AG09319 (cell line): ENCODE measurements at places on chromosomes 11 and 22.
A peak's percentile ranks its signal among the peaks of the same experiment; 100 is the strongest.

DNA sequence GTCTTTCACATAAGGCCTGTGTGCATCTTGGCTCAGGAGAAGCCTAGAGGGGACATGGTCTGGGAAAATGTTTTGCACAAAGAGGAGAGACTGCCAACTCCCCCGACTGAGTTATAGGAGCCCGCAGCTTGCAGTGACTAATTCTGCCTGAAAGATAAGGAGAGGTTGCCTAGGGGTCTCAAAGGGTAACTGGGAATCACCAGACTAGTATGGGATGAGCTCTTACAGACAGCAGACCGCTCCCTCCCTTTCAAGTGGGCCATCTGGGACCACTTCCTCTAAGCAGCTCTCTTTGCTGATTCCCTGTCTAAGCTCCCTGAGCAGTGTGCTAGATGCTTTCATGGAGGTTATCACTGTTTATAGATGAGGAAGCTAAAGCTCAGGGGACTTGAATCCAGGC is 105.1 kb downstream of the TENM4 start:
- DNase-seq = no peak

- DNase-seq = no peak
Measured at GRCh38 chr11:78190871-78191538, 2.3 kb downstream of the USP35 start.

GRCh38 chr11:60389279-60389910 is 6.9 kb upstream of the MS4A14 start:
- DNase-seq = no peak

- DNase-seq = no peak
Measured at GRCh38 chr11:44730775-44731174, 4.0 kb downstream of the TSPAN18 start.

- DNase-seq = no peak
Measured at GRCh38 chr22:21922370-21923162, 30.1 kb downstream of the PPM1F start.

DNA sequence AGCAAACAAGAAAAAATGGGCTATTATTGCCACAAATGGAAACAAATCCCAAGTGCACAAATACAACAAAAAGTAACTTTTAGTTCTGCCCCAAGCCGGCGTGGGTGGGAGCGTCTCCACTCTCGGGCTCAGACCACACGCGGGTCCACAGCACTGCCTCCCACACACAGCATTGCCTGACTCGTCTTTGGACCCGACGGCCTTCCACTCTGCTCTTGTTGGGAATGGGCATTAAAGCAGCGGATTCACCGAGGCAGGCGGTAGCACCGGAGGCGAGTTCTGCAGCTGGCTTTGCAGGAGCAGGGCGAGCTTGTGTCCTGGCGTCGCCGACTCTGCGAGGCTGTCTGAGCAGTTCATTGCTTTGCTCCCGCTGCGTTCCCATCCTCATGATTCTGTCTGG is 23.0 kb downstream of the NADSYN1 start:
- DNase-seq = no peak

- DNase-seq = no peak
Measured at GRCh38 chr22:33919391-33920196, 682 bp downstream of the LARGE1 start.

DNA sequence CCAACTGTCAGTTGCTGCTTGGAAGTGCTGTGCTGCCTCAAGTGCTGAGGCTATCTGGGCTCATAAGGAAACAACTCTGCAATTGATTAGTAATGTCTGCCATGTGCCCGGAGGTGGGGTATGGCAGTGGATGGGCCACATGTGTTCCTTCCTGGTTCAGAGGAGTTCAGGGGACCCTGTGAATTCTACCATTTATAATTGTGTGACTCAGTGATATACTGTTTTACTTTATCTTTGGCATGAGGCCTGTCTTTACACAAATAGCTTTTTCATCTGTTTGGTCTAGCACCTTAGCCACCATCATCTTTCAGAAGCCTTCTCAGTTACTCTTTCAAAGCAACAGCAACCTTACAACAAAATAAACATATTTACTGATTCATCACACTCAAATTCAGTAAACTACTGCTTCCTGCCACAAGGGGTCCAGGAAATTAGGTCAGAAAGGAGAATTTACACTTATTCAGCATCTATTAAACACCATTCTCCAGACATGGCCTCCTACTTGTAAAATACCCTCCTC is 20.9 kb downstream of the DKK3 start:
- DNase-seq = no peak

DNA sequence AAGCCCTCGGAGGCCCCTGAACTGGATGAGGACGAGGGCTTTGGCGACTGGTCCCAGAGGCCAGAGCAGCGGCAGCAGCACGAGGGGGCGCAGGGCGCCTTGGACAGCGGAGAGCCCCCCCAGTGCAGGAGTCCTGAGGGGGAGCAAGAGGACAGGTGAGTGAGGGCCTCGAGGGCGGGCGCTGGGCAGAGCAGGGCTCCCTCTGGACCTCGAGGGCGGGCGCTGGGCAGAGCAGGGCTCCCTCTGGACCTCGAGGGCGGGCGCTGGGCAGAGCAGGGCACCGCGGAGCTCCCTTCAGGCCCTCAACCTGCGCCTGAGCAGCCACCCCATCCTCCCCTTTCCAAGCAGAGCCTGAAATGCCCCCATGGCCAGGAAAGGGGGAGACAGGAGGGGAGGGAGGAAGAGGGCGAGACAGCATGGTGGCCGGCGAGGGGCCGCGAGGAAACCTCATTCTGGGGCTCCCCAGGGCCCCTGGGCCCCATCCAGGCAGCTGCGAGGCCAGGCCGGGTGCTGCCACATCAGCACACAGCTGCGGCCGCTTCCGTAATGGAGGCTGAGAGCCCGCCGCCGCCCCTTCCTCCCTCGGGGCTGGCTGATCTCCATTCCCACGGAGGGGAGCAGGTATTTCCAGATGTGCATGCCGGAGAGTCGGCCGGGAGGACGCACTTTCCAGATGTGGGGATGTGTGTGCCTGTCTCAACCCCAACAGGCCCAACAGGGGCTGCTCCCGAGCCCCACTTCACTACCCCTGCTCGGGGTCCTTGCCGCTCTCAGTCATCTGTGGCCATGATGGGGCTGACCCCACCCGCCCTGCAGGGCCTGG is 10.0 kb downstream of the PRR33 start:
- DNase-seq = no peak

DNA sequence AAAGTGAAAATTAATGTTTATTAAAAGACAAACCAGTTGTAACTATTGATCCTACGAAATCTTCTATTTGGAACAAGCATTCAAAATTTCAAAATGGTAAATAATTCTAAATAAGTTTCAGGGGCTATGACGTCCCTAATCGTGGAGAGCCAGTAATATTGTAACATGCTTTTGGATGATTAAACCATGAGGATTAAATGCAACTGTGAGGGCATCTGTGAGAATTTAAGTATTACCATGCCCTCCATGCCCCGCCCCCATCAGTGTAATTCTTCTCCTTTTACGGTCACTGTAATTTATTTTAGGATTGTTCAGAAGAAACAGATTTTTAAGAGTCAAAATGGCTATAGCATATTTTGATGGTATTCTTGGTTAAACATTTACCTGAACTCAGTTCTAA is 133.2 kb downstream of the APOL5 start:
- no peak for DNase-seq

- peak; percentile 22 for DNase-seq
Measured at GRCh38 chr22:31272522-31273446, 19.5 kb downstream of the PIK3IP1 start.

- DNase-seq = no peak
Measured at GRCh38 chr11:74007691-74008372, 1.1 kb downstream of the UCP3 start.

DNA sequence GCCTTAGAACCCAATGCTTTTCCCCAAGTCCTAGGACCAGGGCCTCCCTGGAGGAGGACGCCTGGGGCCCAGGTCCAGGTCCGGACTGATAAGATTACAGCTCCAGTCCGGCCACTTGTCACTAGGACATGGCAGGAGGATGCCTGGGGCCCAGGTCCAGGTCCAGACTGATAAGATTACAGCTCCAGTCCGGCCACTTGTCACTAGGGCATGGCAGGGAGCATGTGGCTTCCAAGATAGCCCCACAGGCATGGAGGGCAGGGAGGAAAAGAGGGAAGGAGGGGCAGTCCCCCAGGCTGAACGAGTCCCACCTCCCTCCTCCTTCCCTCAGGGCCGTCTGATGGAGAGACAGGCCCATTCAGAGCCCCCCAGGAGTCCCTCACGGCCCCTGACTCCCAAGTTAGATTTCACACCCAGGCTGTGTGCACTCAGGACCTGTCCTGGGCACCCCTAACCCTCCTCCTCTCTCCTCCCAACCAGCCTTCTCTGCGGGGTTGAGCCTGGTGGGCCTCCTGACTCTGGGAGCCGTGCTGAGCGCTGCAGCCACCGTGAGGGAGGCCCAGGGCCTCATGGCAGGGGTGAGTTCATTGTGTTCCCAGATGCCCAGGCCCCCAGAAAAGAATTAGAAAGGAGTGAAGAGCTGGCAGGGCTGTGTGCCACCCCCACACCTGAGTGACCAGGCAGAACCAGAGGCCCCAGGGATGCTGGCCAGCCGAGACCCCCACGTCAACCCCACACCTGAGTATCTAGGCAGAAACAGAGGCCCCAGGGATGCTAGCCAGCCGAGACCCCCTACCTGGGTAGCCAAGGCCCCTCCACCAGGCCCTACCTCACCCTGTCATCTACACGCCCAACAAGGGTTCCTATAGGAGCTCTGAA is 2.1 kb downstream of the TSPAN32 start:
- no peak for DNase-seq

GRCh38 chr11:125649465-125650166 is 24.7 kb downstream of the CHEK1 start:
- no peak for DNase-seq

GRCh38 chr22:31829505-31829904 is 75.7 kb downstream of the DEPDC5 start:
- DNase-seq = peak; percentile 61

DNA sequence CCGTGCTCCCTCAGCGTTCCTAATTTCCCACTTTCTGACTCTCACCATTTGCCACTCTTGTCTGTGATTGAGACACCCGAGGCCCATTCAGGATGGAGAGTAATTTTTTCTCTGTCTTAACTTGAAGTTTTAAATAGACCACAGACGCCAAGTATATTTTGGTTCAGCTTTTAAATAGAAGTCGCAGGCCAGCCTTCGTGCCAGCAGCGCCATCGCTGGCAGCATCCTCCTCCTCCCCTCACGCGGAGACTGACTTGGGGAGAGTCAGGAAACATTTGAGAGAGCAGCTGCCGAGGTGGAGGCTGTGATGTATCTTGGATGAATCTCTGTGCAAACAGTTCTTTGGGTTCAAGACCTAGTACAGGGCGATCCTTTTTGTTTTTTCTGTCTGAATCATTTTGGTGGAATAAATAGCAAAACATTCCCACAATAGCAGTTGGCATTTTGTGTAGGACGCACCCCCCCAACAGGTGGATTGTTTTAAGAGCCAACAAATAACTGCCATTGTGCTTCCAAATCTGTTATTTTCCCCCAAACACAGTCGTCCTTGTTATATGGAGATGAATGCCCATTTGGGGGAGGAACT is 889 bp upstream of the DMC1 start:
- DNase-seq = no peak

GRCh38 chr22:44492036-44492405 is 6.0 kb downstream of the RTL6 start:
- no peak for DNase-seq

- DNase-seq = no peak
Measured at GRCh38 chr11:61996933-61997332, 29.5 kb upstream of the FTH1 start.

DNA sequence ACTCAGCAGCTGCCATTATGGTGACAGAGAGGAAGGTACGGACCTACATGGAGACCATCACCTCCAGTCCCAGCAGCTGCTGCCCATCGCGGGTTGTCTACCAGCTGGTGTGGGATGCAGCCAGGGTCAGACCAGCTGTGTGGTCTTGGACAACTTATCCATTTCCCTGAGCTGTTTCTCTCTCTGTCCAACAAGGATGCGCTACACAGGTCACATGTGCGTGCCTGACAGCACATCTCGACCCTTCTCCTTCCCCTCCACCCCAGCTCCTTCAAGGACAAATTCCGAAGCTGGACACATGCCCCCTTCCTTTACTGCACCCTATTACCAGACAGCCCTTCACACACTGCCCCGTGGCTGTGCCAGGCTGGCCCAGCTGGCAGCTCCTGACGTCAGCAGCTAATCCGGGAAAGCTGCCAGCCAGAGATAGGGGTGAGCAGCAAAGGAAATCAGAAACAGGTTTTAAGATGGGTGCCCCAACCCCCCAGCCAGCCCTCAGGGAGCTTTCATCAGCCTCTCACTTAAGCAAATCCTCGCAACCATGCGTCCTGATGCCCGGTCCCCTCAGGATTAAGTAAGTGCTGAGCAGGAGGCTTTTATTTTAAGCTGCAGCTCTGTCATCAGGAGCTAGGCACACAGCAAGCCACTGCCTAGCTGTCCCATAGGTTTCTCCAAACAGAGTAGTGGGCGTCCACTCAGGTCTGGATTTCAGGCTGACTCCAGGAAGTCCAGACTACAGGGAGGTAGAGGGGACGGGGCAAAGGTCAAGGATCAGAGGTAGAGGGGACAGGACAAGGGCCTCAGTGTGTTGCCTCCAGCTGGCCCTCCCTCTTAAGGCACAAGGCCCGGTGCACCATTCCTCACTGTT is 20.3 kb downstream of the TEF start:
- peak; percentile 94 for DNase-seq

GRCh38 chr11:85918910-85919794 is 64.0 kb downstream of the CCDC83 start:
- no peak for DNase-seq

DNA sequence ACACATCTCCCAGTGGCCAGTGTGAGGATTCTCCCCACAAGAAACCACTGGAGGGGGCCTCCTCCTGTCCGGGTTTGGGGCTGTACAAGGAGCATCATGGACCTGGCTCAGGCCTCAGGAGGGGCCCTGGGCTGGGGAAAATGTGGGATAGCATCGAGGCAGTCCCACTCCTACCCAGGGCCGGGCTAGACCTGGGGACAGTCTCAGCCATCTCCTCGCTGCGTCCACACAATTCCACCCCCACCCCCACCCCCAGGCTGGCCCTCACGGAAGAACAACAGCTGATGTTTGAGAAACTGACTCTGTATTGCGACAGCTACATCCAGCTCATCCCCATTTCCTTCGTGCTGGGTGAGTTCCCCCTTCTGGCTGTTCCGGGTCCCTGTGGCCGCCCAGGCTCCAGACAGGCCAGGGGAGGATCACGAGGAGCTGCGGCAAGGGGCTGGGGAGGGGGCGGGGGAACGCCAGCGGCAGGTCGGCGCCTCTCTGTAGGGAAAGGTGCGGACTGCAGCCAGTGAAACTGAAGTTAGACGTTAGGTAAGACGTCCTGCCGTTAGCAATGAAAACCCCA is 4.8 kb downstream of the BEST1 start:
- peak; percentile 66 for DNase-seq

- no peak for DNase-seq
Measured at GRCh38 chr11:70240337-70240736, 30.2 kb upstream of the PPFIA1 start.

- no peak for DNase-seq
Measured at GRCh38 chr22:33427461-33427860, 369.3 kb upstream of the SYN3 start.

GRCh38 chr22:31652911-31653684 is 8.9 kb downstream of the PISD start:
- no peak for DNase-seq
